ENCODE measurements at places on chromosomes 16 and 17.

DNA sequence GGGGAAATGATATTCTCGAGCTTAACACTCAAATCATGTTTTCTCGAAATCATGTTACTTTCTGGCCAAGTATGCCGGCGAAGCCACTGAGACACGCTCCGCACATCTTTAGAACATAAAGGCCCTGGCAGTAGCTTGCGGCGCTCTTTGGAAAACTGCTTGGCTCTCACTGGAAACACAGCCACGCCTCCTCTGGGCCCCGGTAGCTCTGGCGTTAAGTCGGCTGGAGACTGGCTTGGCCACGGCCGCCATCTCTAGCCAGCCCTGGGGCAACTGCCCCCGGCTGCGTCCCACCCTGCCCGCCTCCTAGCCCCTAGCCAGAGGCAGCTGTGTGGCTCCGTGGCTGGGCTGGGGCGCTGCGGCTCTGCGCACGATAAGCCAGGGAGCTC lies 9.2 kb upstream of the BAIAP2 start:
- DNase-seq, result no peak

DNA sequence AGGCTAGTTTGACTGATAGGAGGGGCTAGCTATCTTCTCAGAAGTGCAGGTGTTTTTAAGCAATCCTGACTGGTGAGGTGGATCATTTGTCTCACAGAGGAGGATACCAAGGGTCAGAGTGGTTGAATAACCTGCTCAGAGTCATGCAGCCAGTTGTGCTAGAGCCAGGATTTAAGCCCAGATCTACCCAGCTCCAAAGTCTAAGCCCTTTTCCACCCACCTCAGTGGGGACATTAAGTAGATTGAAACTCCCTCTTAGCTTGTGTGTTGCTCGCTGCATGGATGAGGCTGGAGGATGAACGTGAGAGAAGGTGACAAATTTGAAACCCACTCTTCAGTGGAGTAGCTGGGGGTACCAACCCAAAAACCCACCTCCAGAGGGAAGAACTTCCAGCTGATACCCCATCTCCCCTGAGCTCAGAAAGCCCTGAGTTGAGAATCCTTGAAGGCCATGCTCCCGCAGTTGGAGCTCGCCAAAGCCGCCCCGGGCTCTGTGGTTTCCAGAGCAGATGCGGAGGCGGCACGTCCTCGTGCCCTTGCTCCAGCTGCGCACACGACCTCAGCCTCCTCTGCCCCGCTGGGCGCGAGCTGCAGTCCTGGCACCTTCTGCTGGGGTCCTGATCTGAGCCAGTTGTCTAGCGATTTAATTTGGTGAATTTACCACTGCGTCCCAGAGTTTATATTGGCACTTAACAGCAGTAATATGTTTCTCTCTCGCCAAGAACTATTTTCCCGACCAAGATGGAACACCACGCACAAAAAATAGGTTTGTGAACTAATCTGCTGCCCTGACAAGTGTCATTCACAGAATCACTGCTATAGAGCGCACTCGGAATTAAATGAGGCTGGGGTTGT lies 159.5 kb downstream of the CCDC182 start:
- DNase-seq, result no peak

GRCh38 chr17:76585649-76586593 lies at the start of gene ST6GALNAC2:
Gene ST6GALNAC2, minus strand, starts transcription at chr17:76585860. Its CDS starts 52 bp downstream, at chr17:76585808.
- DNase-seq, result peak; percentile 75

- no peak for DNase-seq
These were observed 33.6 kb upstream of the MED13 start for GRCh38 chr17:62098623-62099231.

GRCh38 chr17:41812381-41813151 lies at the start of gene FKBP10:
Gene FKBP10, plus strand, starts transcription at chr17:41813004. Its CDS starts 31 bp downstream, at chr17:41813035.
- peak; percentile 73 for DNase-seq

- no peak for DNase-seq
These were observed 21.2 kb downstream of the MEAK7 start for GRCh38 chr16:84482951-84483881.

DNA sequence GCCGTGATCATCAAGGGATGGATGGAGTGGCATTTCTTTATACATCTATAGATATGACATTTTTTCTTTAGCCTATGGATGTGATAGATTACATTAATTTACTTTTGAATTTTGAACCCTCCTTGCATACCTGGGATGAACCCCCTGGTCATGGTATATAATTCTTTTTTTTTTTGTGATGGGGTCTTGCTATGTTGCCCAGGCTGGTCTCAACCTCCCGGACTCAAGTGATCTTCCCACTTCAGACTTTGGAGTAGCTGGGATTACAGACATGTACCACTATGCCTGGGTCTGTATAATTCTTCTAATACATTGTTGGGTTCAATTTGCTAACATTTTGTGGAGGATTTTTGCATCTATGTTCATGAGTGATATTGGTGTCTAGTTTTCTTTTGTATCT lies 1.7 kb upstream of the TNS4 start:
- no peak for DNase-seq

DNA sequence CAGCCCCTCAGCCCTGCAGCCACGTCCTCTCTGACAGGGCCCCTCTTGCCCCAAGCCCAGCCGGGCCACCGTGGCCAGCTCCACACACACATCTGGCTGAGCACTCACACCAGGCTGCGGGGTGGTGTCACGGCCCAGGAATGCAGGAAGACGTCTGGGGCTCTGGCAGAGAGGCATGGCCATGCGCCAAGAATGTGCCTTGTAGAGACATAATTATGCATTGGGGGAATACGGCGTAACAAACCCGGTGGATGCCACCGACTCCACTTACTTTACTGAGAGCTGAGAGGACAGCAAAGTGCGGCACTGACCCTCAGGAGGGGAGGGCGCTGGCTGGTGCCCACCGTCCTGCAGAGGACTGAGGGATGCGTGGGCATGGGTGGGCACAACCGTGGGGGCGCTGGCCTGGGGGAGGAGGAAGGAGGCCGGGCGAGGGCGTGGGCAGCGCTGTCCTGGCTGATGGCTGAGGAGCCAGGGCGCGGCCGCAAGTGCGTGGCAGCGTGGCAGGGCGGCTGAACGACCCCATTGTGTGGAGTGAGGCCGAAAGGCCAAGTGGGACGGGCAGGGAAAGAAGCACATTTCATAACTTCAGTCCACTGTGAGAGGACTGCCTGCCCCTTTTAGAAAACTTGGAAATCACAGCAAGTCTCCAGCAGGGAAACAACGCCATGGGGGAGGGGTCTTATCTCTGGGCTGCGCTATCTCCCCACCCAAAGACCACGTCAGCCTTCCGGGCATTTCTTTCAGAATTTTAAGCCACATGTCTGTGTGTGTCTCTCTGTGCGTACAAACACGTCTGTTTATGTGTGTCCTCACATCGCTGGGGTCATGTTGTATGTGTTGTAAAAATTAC lies 30.6 kb downstream of the METRNL start:
- peak; percentile 94 for DNase-seq

DNA sequence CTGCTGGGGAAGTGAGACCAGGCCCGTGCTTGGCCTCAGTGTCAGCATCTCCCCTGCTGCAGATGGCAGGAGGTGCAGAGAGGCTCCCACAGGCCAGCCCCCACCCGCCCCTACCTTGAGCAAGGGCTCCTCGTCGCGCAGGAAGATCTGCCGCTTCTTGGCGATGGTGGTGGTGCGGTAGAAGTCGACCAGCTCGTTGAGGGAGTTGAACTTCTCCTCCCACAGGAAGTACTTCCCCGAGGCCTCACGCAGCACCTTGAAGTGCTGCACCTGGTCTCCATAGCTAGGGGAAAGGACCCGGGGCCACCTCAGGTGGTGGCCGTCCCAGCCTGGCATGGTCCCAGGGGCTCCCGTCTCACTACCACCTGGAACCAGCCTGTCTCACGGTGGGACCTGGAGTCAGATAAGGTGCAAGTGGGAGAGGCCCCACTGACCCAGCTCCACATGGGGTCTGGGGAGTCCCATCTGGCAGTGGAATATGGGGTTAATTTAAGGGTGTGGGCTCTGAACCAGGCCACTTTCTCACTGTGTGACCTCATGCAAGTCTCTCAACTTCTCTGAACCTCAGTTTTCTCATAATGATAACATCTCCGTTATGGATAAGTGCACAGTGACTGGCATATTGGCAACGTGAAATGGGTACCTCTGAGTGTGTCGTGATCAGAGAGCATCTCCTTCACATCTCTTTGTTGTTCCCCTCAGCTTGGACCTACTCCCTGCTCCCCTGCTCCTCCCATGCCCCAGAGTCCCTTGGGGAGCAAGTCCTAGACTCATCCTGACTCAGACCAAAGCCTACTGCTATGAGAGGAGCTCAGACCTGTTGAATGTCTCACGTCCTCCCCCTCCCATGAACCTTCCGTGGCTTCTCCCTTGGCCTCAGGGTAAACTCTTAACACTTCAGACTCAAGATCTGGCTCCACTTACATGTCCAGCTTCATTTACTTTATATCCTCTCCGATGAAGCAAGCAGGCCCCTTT lies 19.8 kb upstream of the FAM83G start:
- no peak for DNase-seq

- DNase-seq, result no peak
These were observed 396.9 kb downstream of the CDH13 start for GRCh38 chr16:83023640-83024039.

DNA sequence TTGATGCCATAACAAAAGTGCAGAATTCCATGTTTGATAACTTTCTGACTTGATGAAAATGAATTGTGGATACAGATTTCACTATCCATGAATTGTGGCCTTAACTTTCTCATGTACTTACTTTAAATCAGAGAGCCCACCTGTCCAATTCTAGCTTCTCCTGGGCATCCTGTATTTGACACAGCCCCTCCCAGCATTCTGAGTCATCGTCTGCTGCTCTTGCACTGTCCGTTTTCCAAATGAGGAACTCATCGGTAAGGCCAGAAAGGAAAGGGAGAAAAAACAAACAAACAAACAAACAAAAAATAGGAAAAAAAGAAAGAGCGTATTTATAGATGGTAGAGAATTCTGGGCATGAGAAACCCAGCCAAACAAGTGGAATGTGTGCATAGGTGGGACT lies 361.6 kb downstream of the WWOX start:
- no peak for DNase-seq

DNA sequence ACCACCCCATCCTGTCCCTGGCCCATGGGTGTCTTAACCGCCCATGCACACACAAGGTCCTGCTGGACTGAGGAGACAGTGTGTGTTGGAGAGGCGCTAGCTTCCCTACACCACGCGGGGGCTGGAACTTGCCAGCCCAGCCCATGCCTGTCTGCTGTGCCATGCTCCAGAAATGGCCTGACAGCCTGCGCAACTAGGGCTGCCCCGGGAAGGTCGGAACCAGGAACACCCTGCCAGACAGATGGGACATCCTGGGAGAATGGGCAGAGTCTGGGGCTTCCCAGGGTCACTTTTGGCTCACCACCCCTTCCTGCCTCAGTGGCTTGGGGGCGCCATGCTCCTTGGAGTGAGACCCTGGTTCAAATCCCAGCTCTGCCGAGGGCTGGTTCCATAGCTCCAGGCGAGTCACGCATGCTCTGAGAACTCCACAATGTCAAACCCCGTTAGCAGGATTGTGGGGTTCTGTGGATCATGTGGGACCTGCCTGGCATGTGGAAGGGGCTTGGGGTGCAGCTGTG lies 36.2 kb downstream of the SREBF1 start:
- no peak for DNase-seq

GRCh38 chr16:53445534-53445933 lies 11.3 kb downstream of the RBL2 start:
- DNase-seq, result no peak

DNA sequence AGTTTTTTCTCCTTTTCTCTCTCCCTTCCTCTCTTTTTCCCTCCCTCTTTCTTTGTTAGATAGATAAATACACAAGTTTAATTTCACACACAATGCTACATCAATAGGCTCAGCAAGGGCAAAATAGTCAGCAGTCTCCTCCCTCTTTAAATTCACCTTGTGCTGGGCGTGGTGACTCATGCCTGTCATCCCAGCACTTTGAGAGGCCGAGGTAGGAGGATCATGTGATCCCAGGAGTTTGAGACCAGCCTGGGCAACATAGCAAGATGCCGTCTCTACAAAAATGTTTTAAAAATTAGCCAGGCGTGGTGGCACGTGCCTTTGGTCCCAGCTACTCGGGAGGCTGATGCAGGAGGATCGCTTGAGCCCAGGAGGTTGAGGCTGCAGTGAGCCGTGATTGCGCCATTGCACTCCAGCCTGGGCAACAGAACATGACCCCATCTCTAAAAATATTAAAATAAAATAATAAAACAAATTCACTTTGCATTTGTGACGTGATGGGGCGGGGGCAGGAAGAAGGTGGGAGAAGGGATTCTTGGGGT lies 27.4 kb downstream of the IL21R start:
- no peak for DNase-seq

DNA sequence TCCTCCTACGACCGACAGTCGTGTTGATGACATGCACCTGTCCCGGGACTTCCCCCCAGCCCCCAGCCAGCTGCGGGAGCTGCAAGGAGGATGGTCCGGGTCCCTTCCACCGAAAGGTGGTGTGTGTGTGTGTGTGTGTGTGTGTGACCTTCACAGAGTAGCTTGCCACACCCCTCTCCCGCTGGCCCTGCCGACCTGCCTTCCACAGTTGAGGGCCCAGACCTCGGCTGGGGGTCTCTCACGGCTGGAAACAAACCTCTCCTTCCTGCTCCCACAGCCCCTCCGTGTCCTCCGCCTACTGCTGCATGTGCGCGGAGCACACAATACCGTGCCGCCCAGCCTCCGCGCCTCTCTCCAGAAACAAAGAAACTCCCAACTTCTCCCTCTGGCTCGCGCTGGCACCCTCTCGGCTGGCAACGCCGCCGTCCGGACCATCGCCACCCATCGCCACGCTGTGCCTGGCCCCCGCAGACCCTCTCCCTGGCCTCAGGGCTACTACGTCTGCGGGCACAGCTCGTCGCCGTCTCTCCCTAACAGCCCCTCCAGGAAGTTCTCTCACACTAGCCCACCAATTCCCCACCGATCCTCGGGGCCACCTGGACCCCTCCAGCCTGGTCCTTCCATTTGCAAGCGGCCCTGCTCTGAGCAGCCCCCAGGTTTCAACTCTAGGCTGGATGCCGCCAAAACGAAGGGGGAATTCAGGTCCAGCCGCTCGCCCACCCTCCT lies 81.2 kb downstream of the TIMM22 start:
- DNase-seq, result no peak

GRCh38 chr17:75249564-75249963 lies 11.8 kb downstream of the GGA3 start:
- DNase-seq, result no peak

GRCh38 chr17:69043098-69043734 lies 17.5 kb downstream of the ABCA9 start:
- DNase-seq, result no peak

DNA sequence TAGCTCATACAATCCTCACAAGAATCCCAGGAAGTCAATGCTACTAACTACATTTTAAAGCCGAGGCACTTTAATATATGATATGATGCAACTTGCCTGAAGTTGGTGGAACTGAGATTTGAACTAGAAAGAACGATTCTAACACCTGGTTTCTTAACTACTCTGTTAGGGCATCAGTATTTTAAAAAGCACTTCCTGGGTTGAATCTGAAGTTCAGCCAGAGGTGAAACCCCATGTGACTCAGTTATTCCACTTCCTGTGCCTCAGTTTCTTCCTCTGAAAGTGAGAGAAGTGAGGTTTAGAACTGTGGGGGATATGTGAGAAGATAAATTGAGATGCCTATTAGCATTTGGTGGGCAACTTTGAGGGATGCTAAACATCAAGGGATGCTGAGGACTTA lies 129.4 kb upstream of the ANKFN1 start:
- DNase-seq, result no peak

DNA sequence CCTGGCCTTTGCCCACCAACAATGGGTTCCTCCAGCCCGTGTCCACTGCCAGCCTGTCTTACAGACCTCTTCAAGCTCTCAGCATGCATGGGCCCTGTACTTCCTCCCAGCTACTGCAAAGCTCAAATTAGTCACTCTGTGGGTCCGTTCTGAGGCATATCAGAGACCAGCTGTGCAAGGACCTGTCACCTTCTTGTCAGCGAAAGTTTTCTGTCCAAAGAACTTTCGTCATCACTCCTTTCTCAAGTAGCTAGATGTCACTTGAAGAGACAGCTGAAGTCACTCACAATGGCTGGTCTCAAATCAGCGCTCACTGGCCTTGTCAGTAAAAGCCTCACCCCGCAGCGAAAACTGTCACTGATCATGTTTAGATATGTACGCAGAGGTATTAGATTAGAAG lies 91.4 kb upstream of the DYNLRB2 start:
- no peak for DNase-seq

All from HT-29 (cell line).